ENCODE measurements at places on chromosomes 16 and 17. TPM values are rescaled to one million over a fixed set of nuclear protein-coding genes. Genes with fewer than 3 reads are reported as not detected.
A peak's percentile ranks its signal among the peaks of the same experiment; 100 is the strongest.

DNA sequence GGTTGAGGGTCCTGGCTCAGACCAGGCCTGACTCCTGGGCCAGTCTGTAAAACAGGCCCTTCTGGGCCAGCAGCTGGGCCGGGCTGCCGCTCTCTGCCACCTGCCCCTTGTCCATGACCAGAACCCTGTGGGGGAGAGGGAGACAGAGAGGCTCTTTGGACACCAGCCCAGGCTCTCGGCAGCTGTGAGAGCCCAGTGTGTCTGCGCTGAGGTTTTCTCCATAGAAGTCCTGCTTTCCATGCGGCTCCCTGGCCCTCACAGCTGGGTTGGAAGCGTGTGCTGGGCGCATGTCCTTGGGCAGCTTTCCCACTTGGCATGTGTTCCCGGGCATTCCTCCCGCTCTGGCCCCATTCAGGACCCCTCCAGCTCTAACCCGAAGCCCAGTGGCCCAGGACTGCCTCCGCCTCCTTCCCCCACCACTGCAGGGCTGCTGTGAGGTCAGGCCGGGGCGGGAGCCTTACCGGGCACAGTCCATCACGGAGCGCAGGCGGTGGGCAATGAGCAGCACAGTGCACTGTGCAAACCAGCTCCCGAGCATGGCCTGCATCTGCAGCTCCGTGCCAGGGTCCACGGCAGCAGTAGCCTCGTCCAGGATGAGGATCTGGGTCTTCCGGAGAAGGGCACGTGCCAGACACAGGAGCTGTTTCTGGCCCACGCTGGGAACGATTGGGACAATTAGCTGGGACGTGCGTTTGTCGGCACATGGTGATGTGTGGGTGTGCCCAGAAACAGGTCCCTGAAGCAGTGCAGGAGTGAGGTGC, 73.0 kb downstream of the ABCC6 start:
- no peak for DNase-seq

The ITGAL gene
- total RNA-seq = not detected

The C16orf92 gene
- not detected for total RNA-seq

GRCh38 chr17:55157165-55157564, 107.6 kb upstream of the HLF start:
- peak; percentile 59 for DNase-seq

The SMIM36 gene
- not detected for total RNA-seq

The QRICH2 gene
- 2.3 TPM for total RNA-seq

The TBKBP1 gene
- 7.8 TPM for total RNA-seq

DNA sequence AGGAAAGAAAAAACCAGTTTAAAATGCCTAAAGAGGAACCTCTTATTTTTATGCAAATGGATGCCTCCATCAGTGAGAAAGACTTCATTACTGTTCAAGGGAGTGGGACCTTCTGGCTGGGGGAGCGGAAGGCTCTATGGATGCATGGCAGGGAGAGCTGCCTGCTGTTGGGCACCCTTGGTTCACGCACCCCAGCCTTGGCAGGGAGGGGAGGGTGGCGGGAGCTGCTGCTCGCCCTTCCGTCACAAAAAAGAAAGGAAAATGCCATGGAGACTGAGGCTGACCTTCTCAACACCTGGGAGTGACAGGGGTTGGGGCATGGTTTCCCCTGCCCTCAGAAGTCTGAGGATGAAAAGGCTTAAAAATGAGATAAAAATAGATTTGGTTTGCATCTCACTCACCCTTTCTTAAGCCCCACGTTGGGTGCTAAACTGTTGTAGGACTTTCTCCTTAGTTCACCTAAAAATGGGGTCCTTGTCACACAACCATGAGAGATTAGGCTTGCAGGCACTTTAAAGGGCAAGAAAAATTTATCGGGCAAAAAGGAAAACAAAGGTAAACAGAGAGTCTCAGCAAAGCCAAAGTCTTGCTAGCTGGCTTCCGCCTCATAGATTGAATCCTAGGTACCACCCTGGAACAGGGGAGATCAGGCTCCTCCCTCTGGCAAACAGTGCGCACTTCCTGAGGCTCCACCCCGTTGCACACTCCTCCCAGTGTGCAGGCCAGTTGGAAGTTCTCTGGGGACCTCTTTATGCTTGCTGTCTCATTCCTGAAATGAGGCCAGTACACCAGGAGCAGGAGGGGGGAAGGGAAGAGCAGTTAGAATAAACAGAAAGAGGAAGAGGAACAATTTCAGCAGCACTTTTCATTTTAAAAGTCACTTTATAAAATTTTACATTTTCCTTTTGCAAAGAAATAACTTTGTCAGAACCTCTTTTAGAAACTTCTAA, 31.6 kb downstream of the PHKB start:
- DNase-seq = peak; percentile 72
